ENCODE measurements at places on chromosomes 2 and 18. TPM values are rescaled to one million over a fixed set of nuclear protein-coding genes. Genes with fewer than 3 reads are reported as not detected.

DNA sequence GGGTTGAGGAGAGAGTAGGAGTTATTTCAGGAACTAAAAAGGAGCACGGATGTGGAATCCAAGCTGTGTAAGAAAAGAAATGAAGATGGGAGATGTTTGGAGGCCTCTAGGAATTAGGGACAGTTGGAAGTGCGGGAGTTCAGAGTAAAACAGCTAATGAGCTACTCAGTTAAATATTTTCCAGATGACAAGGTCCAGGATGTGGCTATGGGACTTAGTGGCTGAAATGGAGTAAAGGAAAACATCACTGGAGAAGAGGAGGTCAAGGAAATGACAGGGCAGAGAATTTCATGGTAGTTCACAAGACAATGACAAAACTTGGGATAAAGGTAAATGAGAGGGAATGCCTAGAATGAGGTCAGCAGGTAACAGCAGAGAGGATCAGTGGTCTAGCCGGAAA, 13.0 kb downstream of the GPR155 start:
- DNase-seq, result no peak

DNA sequence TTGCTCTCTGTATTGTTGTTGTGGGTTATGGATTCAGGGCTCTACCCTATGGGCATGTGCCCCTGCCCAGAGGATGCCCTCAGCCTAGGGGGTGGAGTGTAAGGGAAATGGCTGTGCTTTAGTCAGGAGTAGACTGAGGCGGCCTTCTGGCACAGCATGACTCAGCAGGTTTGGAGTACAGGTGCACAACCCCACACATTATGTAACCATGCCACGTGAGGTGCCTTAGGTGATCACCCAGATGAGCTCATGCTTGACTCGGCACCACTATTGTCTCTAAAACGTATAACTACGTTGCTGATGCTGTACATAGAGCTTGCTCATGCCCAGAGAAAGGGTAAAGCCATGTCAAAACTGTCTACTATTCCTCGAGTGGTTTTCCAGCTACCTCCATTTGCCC, 48.3 kb upstream of the ZC3H15 start:
- DNase-seq, result no peak

DNA sequence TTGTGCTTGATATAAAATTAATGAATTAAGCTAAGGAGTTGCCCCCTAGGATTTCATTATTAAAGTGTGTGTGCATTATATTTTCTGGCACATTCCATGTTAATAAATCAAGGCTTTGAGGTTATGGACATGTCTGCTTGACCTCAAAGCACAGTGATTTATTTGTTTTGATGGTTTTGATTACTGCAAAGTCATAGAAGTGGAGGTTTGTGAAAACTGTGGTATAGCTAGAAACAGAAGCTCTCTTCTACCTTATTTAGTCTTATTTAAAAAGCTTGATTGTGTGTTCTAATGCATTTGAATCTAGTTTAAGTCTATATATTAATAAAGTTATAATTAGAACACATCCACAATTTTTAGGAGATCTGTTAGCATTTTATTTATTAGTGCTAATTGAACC, 32.2 kb downstream of the DOK6 start:
- DNase-seq, result no peak

Gene CDK15
- polyA plus RNA-seq, result 16.0 TPM

GRCh38 chr2:89829828-89830227, 1138.4 kb downstream of the RPIA start:
- no peak for DNase-seq

Gene CLHC1
- polyA plus RNA-seq, result 14.4 TPM

- no peak for DNase-seq
Measured at GRCh38 chr2:102801098-102801718, 39.4 kb downstream of the TMEM182 start.

DNA sequence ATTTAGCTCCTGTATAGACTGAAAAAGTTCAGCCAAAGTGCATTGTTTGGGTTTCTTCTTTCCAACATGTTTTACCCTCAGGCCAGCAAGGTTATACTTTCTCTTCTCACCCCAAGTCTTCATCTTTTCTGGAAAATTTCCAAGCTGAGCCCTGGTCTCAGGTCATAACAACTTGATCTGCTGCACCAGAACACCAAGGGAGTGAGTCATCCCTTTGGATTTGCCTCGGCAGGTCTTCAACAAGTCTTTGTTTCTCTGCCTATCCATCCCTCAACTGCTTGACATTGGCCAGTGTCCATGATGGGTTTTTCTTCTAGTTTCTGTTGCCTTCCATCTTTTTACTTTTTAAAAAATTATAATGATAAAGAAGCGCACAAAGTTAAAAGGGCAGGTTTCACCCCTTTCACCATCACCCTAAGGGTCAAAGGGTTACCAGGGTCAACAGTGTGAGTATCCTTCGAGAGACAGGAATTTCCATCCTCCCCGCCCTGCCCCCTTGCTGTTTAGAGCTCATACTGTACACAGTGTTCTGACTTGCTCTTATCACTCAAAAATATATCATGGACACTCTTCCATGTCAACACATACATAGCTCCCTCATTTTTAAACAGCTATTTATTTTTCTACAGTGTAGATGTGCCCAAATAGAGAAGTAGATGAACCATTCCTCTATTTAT, 5.7 kb upstream of the SPATS2L start:
- DNase-seq, result no peak

DNA sequence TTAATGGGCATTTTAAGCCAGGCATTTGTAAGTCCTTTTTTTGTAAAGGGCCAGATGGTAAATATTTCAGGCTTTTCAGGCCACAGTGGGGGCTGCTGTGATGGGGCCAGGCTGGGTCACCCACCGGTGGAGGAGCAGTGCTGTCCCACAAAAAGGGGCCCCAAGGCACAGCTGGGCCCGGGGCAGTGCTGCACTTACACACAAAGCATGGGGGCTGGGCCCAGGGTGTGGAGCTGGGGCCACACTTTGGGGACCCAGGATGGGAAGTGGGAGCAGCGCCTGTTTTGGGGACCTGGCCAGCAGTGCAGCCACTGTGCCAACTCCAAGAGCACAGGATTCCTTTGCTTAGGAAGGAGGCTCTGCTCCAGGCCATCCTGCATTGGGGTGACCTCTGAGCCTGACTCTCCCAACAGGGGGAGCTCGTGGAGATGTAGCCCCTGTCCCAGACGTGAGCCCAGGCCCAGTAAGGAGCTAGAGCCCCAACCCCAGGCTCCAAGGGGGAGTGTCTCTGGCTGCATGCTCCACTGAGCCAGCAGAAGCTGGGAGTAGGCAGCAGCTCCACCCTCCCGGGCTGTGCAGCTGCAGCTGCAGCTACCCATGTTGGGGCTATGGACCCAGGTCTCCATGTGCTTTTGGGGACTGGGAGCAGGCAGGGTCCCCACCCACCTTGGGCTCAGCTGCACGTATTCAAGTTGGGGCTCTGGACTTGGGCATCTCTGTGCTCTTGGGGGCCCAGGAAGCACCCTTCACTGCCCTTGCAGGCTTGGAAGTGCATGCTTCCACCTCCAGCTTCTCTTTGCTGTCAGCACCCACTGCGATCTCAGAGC, 1036.5 kb upstream of the CNTNAP5 start:
- no peak for DNase-seq

DNA sequence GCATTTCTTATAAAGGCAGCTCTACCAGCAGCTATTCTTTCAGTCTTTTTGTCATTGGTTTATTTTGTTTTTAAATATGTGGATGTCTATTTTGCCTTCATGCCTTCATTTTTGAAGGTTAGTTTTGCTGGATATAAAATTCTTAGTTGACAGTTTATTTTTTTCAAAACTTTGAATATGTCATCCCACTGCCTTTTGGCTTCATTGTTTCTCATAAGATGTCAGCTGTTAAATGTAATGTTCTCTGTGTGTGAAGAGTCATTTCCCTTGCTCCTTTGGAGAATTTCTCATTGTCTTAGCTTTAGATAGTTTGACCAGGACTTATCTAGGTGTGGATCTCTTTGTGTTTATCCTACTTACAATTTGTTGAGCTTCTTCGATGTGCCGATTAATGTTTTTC, 213.5 kb downstream of the KIAA1328 start:
- DNase-seq, result no peak

Gene MSTN
- polyA plus RNA-seq, result 0.06 TPM
